ENCODE measurements at places on chromosomes 3 and 15.
A peak's percentile ranks its signal among the peaks of the same experiment; 100 is the strongest.

DNA sequence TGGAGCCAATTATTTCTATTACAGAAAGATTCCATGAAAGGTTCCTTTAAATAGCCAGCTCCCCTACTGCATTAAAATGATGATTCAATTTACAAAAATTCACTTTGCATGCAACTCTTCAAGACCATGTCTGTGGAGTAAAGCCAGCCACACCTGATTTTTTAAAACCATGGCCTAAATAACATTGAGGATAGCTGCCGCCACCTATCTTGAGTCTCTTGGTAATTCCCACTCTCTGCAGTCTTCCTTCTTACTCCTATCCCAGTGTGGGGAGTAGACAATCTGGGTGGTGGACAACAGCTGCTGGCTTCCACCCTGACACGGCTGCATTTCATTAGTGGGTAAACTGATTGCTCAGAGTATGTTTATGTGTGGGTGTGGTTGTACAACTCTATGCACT, 10.7 kb downstream of the LRTM1 start:
- DNase-seq: peak; percentile 57

DNA sequence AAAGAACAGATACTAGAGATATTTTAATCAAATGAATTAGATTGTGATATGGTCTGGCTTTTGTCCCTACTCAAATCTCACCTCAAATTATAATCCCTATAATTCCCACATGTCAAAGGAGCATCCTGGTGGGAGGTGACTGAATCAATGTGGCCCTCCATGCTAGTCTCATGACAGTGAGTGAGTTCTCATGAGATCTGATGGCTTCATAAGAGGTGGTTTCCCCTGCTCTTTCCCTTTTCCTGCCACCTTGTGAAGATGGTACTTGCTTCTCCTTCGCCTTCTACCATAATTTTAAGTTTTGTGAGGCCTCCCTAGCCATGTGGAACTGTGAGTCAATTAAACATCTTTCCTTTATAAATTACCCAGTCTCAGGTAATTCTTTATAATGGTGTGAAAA, 82.8 kb downstream of the FAIM start:
- DNase-seq: no peak

DNA sequence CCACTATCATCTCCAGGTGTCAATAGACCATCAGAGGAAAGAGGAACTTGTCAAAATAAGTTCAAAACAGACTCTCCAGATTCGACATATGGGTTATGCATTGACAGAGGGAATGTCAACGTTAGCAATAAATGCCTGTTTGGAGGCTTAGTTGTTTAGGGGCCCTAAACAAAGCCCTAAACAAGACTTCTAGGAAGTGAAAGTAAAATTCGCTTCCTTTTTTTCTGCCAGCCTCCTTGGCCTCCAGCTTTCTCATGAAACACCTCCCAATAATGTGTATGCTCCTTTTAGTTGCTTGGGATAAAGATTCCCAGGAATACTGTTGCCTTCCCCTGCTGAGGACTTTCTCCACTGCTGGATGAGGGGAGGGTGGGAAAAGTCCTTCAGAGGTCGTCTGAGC, 70.9 kb upstream of the ARNT2 start:
- no peak for DNase-seq

DNA sequence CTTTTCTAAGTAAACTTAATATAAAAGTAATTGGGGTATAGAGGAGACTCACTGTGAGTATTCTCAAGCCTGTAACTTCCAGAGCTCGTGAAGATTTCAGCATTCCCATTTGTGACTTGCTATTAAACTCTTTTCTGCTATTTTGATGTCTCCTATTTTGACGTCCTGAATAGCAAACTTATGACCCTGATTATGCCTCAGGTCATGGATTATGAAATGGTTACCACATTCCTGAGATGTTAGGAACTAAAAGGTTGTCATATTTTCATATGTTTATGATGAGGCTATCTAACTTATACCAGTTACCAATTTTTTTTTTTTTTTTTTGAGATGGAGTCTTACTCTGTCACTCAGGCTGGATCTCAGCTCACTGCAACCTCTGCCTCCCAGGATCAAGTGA, 105.5 kb downstream of the ATG7 start:
- DNase-seq: no peak

DNA sequence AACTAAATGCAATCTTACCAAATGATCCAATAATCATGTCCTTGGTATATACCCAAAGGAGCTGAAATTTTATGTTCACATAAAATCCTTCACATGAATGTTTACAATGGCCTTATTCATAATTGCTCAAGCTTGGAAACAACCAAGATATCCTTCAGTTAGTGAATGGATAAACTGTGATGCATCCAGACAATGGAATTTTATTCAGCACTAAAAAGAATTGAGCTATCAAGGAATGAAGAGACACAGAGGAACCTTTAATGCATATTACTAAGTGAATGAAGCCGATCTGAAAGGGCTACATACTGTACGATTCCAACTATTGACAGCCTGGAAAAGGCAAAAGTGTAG, 168.4 kb downstream of the PDE8A start:
- DNase-seq: no peak

DNA sequence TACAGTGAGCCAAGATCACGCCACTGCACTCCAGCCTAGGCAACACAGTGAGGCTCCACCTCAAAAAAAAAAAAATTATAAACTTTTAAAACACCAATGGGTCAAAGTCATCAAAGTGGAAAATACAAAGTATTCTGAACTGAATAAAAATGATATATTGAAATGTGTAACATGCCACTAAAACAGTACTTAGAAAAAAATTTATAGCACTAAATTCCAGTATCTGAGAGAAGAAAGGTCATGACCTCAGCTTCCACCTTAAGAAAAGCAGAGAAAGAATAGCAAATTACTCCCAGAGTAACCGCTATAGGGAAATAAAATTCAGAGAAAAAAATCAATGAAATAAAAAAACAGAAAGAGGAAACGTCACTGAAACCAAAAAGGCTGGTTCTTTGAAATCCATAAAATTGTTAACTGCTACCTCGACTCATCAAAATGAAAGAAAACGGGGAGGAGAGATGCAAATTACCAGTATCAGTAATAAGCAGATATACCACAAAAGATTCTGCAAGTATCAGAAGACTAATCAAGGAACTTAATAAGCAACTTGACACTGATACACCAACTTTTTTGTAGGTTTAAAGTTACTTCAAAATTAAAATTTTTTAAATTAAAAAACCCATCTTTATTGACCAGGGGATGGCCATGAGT, 20.8 kb downstream of the ATP13A3 start:
- DNase-seq: no peak

- no peak for DNase-seq
Measured at GRCh38 chr3:111967068-111967467, 11.8 kb upstream of the ABHD10 start.

GRCh38 chr3:164679245-164679644, 399.1 kb downstream of the SI start:
- DNase-seq: no peak

GRCh38 chr3:128336337-128337156, 130.1 kb downstream of the DNAJB8 start:
- no peak for DNase-seq

- peak; percentile 52 for DNase-seq
Measured at GRCh38 chr15:90286678-90287077, 21.2 kb downstream of the NGRN start.

DNA sequence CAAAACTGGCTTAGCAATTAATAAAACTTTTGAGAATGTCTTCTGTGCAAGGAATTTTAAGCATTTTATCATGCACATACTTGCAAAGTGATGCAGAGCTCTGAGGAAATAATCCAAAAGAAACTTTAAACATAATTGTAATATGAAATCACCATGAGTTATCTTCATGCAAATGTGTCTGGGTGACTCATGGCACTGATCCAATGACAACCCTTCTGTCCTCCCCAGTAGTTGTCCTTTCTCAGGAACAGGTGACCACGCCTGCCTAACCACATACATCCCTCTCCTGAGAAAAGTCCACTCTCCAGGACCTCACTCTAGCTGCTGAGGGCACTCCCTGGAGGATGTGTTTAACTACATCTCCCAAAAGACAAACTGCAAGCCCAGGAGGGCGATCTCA, 530.6 kb upstream of the IL12A start:
- DNase-seq: peak; percentile 89

- DNase-seq: peak; percentile 6
Measured at GRCh38 chr3:178443634-178444033, 92.6 kb upstream of the KCNMB2 start.

- DNase-seq: no peak
Measured at GRCh38 chr3:106338582-106339214, 469.9 kb upstream of the CBLB start.

DNA sequence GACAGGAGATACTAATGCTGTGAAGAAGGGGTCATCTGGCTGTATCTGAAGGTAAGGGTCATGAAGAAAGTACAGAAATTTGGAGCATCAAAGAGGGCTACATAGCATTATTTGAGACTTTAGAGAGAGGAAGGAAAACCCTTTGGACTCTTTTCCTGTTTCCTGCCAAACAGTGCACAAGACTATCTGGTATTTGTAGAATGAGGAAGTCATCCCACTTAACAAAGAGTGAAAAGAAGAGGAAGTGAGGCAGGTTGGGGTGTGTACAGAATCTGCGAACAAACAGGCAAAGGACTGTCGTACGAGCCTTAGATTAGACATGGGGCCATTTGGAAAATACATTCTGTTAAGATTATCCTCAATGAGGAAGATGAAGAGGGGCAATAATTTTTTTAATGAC, 546.8 kb upstream of the EPHA6 start:
- DNase-seq: no peak

- no peak for DNase-seq
Measured at GRCh38 chr3:170953229-170953628, 44.8 kb upstream of the EIF5A2 start.

DNA sequence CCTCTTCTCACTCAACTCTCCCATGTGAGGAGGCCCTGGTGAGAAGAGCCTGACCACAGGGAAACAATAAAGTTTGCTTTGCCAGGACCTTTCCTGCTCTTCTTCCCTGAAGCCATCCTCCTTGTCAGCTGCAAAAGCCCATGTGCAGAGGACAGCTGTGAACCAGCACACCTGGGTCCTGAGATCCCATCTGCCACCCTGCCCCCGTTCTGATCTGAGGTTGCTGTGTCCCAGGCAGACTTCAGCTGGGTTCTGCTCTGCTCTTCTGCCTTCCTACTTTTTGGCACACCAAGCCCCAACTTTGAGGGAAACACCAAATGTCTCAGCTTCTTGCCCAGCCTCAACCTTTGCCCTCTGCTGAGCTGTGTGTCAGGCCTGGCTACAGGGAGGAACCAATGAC, 595.1 kb upstream of the ARPP21 start:
- DNase-seq: no peak

GRCh38 chr3:160061525-160061924, 72.9 kb downstream of the IL12A start:
- no peak for DNase-seq

DNA sequence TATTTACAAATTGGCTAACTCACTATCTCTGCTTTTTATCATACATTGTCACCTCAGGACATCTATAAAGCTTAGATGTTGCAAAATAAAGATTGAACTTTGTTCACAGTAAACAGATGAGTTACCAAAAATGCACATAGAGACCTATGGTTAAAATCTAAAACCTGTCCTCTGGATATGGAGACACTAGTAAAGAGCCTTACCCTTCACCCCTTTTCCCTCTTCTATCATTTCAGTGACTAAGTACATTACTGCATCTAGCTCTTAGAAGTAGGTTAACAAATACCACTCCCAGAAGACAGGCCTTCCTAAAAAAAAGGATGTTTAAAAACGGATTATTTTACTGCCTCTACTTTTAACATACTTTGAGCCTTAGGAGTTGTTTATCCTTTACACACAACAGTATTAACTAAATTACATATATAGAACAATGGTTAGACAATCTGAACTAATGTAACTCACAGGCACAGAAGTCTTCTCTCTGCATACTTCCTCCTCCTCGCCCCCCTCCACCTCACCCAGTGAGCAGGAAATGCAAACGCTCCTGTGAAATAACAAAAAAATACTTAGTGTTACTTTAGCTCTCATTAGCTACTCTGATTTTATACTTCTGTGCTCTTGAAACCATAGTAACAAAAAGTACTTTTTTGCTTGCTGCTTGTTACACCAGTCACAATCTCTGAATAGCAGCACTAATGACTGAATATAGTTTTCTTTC, 23.3 kb downstream of the IREB2 start:
- no peak for DNase-seq

- DNase-seq: no peak
Measured at GRCh38 chr3:87201727-87202126, 25.4 kb upstream of the CHMP2B start.

DNA sequence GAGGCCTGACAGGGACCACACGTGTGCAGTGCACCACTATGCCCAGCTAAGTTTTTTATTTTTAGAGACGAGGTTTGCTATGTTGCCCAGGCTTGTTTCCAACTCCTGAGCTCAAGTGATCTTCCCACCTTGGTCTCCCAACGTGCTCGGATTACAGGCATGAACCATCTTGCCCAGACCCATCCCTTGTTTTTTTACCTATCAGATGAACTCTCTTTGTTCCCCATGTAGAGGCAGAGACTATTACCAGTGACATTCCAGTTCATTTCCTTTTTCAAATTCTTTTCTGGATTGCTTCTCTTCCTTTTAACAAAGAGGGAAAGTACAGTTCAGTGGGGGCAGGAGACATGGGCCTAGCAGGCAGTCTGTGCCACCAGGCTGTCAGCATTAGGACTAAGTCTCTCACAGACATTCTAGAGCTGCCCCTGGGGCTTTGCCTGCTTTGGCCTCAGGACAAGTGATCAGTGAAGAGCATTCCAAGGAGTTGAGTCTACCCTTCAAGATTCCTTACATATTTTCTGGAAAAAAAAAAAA, 103.5 kb upstream of the SLC7A14 start:
- peak; percentile 94 for DNase-seq

DNA sequence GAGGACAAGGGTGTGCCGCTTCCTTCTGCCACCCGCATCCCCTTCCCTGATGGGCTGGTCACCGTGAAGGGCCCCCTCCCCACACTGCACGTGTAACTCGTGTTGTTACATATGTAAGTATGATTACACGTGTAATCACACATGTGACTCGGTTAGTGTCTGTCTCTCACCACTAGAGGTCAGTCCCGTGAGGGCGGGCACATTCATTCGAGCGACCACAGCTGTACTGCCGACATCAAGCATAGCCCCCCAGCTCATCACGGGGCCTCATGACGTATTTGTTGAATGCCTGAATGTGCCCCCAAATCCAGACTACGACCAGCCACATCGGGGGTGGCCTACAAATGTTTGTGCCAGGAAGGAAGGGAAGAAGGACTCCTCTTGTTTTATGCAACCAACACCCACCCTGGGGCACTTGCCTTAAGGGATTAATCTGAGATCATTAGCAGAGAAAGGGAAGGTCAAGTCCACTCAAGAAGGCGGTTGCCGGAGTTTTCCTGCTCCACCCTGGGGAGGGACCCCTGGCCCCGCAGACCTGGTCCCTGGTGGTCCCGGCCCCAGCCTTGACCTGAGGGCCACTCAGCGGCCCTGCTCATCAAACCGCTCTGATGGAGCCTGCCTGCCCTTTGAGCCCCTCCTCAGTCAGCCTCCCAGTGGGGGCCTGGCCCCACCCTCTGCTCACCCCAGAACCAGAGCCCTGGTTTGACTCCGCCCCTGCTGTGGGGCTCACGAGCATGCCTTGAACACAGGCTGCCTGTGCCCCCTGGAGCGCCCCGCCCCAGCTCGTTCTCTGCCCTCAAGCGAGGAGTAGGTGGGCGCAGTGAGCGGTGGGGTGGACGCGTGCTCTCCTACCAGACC, 52.8 kb downstream of the RGMA start:
- DNase-seq: peak; percentile 25

Data from fibroblast of the aortic adventitia (primary cell).